ENCODE measurements at places on chromosomes 5 and 9.

- no peak for DNase-seq
Observed at GRCh38 chr5:180525399-180525798, 31.2 kb downstream of the CNOT6 start.

- no peak for DNase-seq
Observed at GRCh38 chr5:111694133-111694532, 62.9 kb downstream of the NREP start.

DNA sequence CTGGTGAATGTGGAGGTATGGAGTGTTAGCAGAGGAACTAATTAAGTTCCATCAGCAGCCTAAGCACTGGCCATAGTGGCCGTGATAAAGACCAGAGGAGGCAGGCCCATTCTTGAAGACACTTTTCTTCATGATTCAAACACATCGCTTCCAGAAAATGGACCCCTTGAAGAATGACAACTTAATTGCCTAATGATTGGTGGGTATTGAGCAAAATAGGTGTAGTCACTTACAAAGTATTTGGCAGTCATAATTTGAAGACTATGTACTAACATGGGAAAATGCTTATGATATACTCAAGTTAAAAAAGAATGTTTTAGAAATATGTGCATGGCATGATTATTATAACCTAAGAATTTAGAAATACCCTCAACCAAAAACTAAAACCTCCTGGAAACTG lies 44.8 kb downstream of the MEGF10 start:
- DNase-seq, result no peak

- DNase-seq, result no peak
Observed at GRCh38 chr5:75558221-75558620, 46.5 kb downstream of the POLK start.

DNA sequence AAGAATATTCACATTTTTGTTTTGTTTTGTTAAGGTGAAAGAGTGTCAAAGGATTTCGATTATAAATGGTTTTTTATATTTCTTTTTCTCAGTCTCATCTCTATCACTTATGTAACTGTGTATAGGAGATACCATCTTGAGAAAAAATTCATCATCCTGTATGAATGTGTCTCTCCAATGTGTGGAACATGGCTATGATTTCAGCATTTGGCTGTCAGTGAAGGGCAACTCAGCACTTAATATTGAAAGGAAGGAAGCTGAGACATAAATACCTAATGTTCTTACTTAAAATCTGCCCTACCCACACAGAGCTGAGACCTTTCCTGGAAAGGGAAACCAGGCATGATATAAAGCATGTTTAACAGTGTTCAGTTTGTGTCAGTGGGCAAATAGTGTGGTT lies 474.2 kb upstream of the RIOK2 start:
- DNase-seq, result no peak

GRCh38 chr9:106286249-106286648 lies 576.7 kb upstream of the ZNF462 start:
- DNase-seq, result no peak

DNA sequence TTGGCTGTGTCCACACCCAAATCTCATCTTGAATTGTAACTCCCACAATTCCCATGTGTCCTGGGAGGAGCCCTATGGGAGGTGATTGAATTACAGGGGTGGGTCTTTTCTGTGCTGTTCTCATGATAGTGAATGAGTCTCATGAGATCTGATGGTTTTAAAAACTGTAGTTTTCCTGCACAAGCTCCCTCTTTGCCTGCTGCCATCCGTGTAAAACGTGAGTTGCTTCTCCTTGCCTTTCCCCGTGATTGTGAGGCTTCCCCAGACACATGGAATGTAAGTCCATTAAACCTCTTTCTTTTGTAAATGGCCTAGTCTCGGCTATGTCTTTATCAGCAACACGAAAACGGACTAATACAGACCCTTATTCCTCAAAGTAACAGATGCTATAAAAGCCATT lies 94.1 kb downstream of the DOCK2 start:
- no peak for DNase-seq

GRCh38 chr5:124328201-124328600 lies 418.2 kb downstream of the ZNF608 start:
- DNase-seq, result no peak

GRCh38 chr9:88537761-88538091 lies 2.7 kb downstream of the NXNL2 start:
- DNase-seq, result no peak

DNA sequence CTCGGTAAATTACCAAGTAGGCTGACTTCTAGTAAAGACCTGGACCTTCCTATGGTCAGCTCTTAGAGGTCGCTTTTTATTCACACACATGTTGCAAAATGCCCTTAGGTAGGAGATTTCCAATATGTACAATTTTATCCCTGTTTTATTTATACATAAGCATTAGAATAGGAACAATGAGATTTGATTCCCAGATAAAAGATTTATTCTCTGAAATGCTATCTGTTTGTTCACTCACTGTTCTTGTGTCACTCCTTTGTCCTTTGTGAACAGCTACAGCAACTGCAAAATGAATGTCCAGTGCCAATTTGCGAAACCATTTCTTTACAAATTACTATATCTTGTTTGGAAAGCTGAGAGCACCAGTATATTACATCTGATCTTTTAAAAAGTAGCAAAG lies 991.5 kb upstream of the TYRP1 start:
- no peak for DNase-seq

- no peak for DNase-seq
Observed at GRCh38 chr9:133739408-133740280, 1.5 kb upstream of the SARDH start.

DNA sequence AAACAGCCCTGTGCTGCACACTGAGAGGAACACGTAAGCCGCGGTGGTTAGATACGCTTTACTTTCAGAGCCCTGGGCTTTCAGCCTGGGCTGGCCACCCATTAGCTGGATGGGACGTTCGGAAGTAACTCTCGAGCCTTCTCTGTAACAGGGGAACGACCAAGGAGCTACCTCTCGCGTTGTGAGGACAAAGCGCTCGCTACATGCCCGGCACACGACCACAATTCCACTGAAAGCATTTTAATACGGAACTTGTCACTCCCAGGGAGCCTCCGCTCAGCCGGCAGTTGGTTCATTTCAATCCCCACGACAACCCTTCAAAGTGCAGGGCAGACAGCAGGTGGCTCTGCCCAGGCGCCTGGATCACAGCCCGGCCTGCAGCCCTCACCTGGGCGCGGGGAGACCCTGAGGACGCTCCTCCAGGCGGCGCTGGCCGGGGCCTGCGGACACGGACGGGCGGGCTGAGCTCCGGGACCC lies 368 bp downstream of the SURF1 start:
- DNase-seq, result no peak

GRCh38 chr5:139668064-139668880 lies 20.1 kb downstream of the CXXC5 start:
- DNase-seq, result no peak

DNA sequence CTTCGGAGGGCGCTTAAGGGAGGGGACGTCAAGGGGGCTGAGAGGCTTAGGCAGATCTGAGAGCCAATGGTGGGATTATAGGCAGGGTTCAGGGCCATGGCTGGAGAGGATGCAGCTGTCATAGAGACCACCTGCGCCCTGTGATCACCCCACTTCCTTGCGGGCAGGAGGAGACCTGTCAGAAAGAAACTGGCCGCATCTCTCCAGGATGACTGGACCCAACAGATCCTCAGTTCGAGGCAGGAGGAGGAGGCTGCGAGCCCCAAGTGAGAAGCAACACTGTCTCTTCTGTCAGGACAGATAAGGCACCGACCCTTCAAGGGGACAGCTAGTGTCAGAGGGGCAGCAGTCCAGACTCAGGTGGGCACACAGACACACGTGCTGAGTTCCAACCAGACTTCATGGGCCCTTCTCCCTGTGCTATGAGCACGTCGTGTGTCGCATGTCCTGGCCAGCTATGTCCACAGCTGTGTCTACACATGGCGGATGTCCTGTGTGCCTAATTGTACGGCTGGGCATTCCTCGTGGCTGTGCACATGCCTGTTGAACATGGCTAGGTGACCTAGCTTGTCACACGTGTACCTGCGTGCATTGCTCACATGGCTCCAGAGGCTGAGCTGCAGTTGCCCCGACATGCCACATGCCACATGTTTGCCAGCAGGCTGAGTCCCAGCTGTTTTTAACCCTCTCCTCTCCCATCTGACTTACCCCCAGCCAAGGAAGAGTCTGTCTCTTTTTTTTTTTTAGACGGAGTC lies 583 bp upstream of the AQP3 start:
- DNase-seq, result no peak

DNA sequence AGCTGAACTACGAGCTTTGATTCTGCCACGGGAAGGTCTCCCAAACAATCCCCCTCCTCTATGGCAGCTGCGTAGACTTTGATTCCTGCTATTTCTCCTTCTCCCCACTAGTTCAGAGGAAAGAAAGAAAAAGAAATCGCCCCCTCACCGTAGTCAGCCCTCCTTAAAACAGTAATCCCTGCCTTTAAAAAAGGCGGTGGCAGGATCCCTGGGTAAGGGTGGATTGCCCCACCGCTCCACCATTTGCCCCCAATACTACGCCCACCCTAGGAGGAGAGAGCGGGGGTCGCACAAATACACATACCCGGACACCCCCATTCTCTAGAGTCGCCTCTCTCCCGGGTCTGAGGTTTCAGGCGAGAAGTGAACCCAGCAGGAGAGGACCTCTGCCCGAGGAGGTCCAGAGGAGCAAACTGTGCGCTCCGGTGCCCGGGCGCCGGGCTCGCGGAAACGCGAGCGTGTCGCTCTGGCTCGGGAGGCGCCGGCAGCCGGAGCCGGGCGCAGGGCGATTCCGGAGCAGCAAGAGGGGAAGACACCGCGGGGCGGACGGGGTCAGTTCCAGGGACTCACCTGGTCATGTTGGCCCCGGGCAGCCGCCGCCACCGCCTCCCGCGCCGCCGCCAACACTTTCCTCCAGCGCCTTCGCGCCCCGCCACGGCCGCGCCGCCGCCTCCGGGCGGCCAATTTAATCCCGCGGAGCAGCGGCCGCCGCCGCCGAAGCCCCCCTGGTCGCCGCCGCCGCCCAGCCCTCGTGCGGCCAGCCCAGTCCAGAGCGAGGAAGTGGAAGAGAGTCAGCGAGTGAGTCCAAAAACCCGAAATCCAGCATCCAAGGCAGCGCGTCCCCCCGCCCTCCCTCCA lies 1057.7 kb upstream of the DMAC1 start:
- DNase-seq, result no peak

- DNase-seq, result no peak
Observed at GRCh38 chr9:136193127-136193890, 11.6 kb downstream of the LHX3 start.

DNA sequence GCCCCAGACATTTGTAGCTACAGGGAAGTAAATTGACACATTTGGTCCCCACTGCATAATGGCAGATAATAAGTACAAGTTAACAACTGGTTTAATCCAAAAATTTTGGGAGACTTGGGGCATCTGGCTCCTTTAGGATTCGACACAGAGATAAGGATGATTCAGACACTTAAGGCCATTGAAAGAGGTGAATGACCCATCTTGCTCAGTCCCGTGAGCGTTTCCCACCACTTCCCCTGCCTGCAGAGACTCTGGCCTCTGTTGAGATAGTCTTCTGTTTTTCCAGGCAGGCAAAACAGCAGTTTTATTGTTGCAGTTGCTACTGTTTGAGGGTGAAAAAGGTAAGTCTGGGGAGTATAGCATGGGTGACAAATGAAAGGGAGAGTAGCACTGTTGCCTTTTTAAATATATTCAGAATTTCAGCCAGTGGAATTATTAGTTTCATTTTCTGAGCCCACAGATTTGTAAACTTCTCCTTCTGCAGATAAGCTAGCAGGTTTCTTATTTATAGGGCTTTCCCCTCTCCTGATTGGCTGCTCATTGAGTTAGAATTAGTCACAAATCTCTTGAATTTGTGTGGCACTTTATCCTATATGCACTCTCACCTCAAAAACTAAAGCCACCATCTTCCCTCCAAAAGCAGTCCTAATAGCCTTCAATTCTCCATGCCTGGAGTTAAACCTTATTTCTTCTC lies 19.3 kb downstream of the ACO1 start:
- no peak for DNase-seq

DNA sequence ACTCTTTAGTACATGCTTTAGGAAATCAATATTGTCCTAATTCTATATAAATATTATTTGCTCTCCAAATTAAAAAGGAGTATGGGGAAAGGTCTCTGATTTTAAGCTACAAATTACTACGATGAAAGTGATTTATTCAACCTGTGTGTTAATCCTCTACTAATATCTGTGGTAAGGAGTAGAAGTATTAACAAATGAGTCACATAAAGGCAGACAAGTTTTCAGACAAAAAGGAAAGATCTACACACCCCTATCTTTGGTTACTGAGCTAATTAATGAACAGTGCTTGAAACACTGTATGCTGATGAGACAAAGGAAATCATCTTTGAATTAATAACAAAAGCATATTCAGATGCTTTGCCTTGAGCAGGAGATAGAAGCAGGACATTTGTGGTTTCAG lies 15.9 kb downstream of the LOX start:
- DNase-seq, result no peak

GRCh38 chr5:160369990-160370712 lies at the start of gene C1QTNF2:
C1QTNF2 (minus strand) TSS chr5:160370626; CDS start chr5:160355011, 15,615 bp downstream.
- DNase-seq, result no peak

DNA sequence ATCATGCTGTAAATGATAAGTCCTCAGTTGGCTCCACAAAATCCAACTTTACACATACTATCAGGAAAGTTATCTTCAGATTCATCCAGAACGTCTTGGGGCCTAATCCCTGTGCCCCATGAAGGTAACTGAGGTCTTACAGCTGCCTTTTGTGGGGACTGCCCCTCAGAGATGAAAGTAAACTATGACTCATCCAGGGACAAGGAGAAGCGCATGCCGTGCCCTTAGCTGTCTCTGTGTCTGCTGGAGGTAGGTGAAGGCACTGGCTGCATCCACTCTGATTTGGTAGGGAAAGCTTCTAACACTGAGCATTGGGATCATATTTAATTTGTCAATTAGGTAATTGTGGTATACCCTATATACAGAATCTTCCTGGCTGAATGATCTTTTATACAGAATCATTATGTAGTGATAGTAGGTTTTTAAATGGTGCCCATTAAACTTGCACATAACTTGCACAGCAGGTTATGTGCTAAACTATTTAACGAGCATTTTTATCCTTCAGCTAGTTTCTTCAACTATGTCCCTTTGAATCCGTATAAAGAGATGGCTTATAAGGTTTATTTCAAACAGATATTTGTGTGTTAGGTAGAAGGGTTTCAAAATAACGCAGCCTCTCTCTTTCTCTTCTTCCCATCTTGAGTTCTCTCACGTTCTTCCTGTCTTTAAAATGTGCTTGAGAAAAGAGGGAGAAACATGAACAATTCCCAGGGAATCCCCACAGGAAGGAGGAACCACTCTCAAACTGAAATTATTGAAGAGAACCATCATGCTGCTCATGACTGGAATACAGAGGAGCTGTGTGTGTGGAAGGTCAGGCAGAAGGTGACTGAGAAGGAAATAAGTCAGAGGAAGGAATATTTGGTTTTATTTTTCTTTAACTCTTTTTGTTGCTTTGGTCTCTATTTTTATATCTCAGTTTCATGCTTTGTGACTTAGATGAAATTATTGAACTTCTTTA lies 250.9 kb downstream of the CD180 start:
- DNase-seq, result no peak

All from activated B cell treated with CpG ODN at 0.5 μM for 24 hours (primary cell).